ENCODE measurements at places on chromosomes 5 and 9.
A peak's percentile ranks its signal among the peaks of the same experiment; 100 is the strongest.

DNA sequence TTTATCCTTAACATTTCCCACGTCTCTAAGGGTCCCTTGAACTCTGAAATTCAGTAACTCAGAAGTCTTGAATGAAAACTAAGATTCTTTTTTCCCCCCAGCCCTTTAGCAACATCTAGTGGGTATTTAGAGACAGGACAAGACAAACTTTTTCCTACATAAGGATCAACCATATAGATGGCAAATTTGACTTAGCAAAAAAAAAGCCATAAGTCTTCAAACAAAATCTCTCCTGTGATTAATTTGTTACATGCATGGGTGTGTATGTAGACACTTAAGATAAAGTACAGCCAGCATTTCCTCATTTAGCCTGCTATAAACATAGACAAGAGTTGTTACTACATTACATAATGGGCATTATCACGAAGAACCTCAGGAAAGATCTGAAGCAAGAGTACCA lies 29.1 kb upstream of the ANKRD31 start:
- DNase-seq: peak; percentile 0

DNA sequence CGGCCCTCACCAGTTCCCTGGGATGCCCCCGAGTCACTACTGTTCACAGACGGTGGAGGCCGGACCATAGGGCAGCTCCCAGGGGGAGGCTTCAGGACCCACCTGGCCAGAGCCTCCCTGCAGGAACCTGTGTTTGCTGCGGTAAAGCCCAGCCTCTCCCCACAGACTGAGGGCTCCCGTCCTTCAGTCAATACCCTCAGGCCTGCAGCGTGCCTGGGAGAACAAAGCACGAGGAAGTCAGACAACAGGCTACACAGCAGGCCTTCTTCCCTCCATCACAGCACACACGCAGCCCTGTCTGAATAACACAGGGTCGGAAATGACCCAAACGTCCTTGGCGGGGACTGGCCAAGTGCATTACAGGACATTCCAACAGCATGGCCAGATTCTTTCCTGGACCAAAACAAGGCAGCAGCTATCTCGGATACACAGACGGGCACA lies 34.4 kb downstream of the COL23A1 start:
- no peak for DNase-seq

DNA sequence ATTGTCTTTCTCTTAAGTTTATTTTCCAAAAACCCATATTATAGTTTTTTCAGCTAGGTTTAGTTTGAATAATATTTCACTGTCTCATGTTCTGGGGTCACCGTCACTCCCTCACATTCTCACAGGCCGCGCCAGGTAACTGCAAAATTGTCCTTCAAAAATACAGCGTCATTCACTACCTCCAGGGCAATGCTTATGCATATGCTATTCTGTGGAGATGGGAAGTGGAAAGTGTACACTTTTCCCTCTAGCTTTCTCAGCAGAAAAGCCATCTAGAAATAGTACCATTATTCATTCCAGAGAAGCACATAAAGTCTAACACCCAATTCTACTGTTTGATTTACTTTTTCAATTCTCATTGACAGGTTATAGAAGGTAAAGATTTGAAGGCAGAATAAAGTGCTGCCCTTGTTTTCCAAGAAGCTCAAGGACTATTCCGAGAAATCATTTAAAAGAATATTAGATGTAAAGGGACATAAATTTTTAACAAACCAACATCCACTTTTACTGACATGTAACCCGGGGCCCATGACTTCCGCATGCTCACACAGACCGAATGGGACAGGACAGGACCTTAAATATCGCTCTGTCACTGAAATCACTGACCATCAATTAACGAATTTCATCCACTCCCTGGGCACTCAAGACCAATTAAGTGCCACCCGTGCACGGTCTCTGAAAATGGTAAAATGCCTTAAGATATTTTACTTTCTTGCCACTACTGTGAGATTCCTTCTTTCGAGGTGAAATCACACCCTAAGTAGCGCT lies 720 bp downstream of the NUDT12 start:
- DNase-seq: no peak

- no peak for DNase-seq
Measured at GRCh38 chr5:82332064-82332855, 54.1 kb upstream of the RPS23 start.

GRCh38 chr5:146233441-146233840 lies 30.0 kb downstream of the RBM27 start:
- no peak for DNase-seq

DNA sequence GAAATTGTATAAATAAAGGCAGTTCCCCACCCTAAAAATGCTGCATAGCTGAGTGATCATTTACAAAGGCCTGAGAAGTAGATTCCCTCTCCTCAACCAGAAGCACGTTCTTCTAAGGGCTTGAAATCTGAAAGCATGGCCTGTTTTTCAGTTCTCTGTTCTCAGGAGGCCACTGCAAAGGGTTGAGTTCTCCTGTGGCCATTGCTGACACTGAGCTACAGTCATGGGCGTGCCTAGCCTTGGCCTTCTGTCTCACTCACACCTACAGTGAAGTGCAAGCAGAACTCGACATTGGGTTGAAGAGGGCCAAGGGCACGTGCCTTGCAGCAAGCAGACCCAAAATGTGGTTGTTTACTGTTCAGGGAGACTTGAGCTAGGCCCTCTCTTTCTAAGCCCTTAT lies 276.6 kb upstream of the VLDLR start:
- no peak for DNase-seq

- DNase-seq: no peak
Measured at GRCh38 chr5:83965441-83965840, 244.8 kb upstream of the HAPLN1 start.

DNA sequence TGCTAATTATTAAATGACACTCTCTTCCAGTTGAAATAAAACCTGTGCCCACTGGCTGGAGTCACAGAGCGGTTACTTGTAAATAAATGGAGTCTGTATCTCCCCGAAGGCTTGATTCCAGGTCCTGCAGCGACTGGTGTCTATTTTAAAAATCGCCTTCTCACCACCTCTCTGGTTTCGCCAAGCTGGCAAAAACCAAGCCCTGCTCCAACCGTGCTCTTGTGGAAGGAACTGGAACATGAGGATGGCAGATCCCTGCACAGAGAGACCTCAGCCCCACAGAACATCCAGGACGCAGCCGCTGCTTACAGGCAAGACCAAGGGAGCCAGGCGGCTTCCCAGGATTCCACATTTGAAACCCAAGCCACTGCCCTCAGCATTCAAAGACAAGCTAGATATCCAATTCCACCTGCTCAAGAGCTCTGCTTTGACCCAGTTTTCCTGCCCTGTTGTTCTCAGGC lies 15.0 kb downstream of the SEMA4D start:
- DNase-seq: no peak

DNA sequence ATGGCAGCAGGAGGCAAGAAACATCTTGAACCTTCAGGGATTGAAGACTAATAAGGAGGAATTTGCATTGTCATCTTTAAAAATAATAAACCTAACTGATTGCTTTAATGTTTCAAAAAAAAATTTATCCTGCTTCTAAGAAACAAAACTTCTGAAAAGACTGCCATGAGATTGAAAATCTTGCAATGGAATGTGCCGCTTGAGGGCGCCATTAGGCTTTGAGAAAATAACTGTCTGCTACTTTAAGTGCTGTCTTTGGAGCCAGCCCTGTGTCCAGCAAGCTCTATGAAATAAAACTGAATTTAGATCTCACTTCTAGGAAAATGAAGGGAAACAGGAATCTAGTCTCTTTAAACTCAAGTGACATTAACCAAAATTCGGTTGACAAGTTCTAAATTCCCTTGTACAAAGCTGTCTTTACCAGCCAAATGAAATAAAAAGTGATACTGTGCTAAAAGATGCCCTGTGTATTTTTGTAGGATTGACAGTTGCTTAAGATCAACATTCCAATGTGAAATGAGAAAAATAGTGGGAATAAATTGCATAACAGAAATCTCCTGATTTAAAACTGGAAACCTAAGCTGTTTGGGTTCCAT lies 79.4 kb downstream of the ESM1 start:
- DNase-seq: peak; percentile 2

DNA sequence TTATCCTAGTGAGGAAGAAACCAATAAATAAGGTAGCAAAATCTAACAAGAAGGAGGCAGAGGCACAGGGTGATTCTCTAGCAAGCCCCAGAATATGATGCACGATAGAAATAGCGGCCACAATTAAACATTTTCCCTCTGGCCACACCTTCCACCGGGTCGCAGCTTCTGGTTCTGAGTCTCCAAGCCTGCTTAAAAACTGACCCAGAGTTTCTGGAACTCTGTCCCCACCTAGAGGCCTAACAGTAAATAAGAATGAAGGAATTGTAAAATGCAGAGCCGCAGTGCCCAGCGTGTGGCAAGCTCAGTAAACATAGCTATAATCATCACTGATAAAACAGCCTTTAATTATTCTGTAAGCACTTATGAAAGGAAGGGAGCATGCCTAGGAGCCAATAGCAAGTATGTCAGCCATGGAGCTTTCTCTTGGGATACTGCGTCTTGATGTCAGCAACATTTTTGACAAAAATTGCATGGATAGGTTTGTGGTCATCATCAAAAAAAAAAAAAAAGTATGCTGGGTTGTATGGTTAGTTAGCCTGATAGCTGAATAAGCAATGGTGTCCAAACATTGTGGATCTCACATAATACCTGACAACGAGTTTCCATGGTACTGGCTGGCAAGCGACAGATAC lies 465.5 kb downstream of the DNAH5 start:
- DNase-seq: peak; percentile 87

GRCh38 chr5:115709585-115709984 lies 83.7 kb upstream of the TMED7 start:
- DNase-seq: no peak

- no peak for DNase-seq
Measured at GRCh38 chr5:6551287-6551954, 81.4 kb downstream of the NSUN2 start.

DNA sequence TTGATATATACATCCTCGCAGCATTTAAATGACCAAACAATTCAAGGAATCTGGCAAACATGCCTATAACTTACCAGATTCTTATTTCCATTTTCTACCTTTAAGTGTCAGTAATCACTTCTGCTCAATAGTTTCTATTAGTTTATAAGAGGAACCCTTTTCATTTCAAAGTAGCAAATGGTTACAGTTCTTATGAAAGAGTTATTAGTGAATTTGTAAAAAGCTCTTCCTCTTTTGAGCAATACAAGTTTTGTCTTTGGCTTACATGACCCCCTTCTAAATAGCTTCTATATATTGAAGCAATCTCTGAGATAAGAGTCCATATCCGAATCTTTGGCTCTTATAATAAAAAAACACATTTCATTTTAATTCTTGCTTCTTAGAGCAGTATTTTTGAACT lies 42.0 kb downstream of the ELL2 start:
- no peak for DNase-seq
